Activated naive CD8-positive, alpha-beta T cell treated with anti-CD3 and anti-CD28 coated beads, Interleukin-2, amount 10 ng/mL, durations not matched to agents 7 days and 5 days (primary cell): ENCODE measurements at places on chromosomes 7 and 10.
A peak's percentile ranks its signal among the peaks of the same experiment; 100 is the strongest.

DNA sequence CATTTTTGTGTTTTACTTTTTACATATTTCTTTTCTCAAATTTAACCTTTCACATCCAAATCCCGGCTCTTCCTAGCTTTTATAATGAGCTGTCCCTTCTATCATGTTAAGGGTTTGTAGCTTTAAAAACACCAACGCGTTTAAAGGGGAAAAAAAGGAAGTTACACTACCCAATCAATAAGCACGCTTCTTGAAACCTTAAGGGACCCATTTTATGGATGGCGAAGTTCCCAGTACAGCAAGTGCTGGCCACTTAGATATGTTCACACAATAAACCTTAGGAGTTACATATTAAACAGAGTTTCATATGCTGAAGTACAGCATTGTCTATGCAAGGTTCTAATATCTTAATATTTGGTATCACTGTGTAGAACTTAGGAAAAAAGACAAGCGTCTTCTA lies 1.8 kb downstream of the GNG11 start:
- DNase-seq, result no peak

GRCh38 chr10:131290781-131291180 lies 20.7 kb downstream of the TCERG1L start:
- no peak for DNase-seq

DNA sequence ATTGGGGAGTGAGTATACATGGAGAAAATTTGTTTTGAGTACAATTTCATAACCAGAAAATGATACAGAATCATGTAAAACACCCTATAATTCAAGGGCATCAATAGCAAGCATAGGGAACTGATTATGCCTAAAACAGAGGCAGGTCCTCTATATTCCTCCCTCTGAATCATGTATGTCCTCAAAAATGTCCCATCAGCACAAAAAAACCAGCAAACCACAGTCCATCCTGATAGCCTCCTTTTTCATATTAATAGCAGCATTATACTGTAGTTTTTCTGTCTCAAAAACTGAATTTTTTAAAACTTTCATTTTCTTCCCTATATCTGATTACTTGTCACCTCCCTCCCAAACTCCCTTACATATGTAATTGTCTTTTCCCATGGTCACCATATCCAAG lies 1057.3 kb downstream of the CNTNAP2 start:
- DNase-seq, result no peak

GRCh38 chr7:101121991-101122932 lies 4.6 kb upstream of the SERPINE1 start:
- no peak for DNase-seq

GRCh38 chr10:588246-589165 lies 101.0 kb downstream of the DIP2C start:
- DNase-seq, result no peak

GRCh38 chr10:17831341-17831740 lies 22.2 kb downstream of the MRC1 start:
- no peak for DNase-seq

DNA sequence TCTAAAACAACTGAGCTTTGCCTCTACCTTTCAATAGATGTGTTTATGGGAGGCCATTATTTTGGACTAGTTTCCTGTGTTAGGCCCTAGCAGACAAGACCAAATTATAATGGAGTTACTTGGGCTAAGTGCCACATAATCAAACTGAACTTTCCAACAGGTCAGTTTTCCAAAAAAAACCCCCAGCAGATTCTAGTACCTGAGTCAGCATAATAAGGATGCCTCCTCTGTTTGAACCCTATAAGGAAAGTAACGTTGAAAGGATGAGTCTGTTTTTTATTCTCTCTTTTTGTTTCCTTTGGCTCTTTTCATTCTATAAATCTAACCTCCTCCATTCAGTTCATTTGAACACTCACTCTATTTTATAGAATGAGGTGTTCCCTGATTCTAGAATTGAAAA lies 148.1 kb upstream of the FAM3C start:
- no peak for DNase-seq

DNA sequence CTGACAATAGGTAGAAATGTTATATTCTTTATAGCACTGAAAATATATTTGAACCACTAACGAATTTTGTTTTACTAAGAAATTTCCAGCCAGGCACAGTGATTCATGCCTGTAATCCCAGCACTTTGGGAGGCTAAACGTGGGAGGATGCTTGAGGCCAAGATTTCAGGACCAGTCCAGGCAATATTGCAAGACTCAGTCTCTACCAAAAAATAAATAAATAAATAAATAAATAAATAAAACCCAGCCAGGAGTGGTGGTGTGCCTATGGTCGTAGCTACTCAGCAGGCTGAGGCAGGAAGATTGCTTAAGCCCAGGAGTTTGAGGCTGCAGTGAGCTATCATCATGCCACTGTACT lies 39.8 kb downstream of the PIP4K2A start:
- DNase-seq, result no peak

GRCh38 chr10:86960003-86960862 lies 1.8 kb downstream of the SNCG start:
- DNase-seq, result no peak

GRCh38 chr10:13351340-13351915 lies 3.3 kb upstream of the SEPHS1 start:
- DNase-seq, result peak; percentile 33

GRCh38 chr10:18455086-18455884 lies 196.1 kb downstream of the NSUN6 start:
- DNase-seq, result no peak

GRCh38 chr7:157690833-157691585 lies 354.2 kb downstream of the DNAJB6 start:
- DNase-seq, result peak; percentile 31

- DNase-seq, result no peak
Measured at GRCh38 chr10:100008708-100009282, 952 bp downstream of the DNMBP start.

GRCh38 chr10:131902691-131903090 lies 1.9 kb downstream of the PPP2R2D start:
- DNase-seq, result no peak

DNA sequence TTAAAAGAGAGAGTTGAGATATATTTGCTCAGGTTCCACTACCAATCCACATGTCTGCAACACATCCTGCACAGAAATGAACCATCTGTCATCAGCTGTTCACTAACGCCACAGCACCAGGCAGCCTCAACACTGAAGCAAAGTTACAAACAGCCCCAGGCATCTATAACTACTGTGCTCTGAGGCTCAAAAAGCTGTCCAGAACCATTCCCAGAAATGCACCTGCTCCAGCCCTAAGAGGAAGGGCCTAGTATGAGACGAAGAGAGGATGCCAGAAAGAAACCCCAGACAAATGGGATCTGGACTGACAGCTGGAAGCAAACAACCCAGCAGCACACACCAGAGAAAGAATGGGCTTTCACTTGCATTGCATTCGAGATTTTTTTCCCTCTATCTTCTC lies 159.3 kb downstream of the ELMO1 start:
- DNase-seq, result no peak

DNA sequence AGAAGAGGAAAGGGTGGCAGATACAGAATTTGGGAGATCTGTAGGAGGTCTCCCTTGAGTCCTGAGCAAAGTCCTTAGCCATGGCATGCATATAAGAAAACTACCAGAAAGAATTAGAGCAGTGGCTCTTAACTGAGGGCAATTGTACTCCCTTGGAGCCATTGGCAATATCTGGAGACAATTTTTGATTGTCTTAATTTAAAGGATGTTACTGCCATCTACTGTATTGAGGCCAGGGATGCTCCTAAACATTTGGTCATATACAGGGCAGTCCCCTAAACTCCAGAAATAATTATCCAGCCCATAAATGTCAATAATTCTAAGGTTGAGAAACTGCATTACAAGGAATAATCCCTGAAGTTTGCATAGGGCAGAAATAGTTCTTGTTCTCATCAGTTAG lies 136.4 kb upstream of the ODAD2 start:
- DNase-seq, result no peak

DNA sequence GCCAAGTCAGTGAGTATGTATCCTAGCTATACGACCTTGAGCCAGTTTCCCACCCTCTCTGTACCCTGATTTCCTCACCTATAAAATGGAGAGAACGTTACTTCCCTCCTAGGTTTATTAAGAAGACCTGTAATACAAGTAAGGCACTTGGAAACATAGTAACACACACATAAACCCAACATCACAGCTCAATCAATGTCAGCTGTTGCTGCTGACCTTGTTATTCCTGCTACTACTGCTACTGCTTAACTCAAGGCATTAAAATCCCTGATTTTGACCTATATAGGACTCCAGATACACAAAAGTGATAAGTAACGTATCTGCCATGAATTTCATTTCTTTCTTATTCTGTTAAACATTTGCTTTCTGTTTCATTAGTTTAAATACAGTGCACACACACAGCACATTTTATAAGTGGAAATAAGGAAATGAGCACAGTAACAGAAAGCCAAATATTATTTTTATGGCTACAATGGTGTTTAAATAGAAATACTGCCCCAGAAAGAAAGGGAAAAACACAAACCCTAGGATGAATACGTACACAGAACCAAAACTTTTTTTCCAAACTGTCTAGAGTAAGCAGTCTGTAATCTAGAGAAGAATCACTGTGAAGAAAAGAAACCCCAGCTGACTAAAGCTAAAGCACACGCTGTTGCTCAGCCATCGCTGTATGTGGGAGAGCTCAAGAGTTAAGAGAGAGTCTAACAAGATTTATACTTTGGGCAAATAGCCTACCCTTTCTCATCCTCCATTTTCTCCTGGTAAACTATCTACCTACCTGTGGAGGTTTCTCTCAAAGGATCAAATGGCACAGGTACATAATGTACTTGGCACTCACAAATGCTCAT lies 19.0 kb downstream of the NAPEPLD start:
- DNase-seq, result no peak

GRCh38 chr10:114600057-114600456 lies 58.0 kb downstream of the ABLIM1 start:
- no peak for DNase-seq

- no peak for DNase-seq
Measured at GRCh38 chr7:17130281-17131059, 168.0 kb upstream of the AHR start.

- no peak for DNase-seq
Measured at GRCh38 chr7:50272808-50273207, 31.7 kb upstream of the IKZF1 start.

GRCh38 chr7:97005183-97006054 lies at the start of gene DLX6:
Gene DLX6 (plus strand): TSS chr7:97005553. CDS start chr7:97005978, 425 bp downstream.
- DNase-seq, result peak; percentile 48

GRCh38 chr7:135100856-135101255 lies 47.0 kb upstream of the TMEM140 start:
- no peak for DNase-seq

- DNase-seq, result no peak
Measured at GRCh38 chr10:29107866-29108498, 180.9 kb upstream of the LYZL1 start.

DNA sequence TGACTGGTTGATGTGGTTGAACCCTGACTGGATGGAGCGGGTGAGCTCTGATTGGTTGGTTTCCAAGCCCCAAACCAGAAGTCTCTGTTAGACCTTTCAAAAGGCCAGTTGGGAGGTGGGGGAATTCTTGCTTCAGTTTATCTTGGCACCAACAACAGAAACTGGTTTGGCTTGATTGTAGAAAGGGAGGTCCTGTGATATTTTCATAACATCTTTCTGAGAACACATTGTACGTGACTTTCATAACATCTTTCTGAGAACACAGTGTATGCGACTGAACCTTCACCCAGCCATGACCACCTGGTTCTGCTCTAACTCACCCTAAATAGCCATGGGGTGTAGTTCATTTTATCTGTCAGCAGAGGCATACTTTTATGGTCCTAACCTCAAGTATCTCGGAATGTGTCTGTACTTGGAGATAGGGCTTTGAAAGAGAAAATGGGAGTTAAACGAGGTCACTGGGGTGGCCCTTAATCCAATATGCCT lies 88.3 kb downstream of the GALNT17 start:
- DNase-seq, result no peak

DNA sequence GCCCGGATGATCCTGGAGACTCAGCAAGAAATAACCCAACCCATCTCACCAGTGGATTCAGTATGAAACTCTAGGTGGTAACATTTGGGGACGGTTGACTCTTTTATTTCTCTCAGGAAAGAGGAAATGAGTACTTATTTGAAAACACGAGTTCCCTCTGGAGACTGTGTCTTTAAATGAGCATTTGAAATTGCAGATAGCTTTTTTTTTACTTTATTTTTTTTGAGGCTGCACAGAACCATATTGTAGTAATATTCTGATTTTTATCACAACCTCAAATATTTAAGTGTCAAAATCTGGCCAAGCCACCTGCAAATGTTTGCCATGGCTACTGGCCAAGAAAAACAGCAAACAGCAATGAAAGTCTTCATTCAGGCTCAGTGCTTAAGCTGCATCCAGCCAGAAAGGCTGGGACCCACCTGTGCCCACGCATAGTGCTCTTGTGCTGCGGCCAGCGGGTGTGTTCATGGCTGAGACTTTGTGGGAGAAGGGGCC lies 160.8 kb downstream of the CREB5 start:
- DNase-seq, result no peak

DNA sequence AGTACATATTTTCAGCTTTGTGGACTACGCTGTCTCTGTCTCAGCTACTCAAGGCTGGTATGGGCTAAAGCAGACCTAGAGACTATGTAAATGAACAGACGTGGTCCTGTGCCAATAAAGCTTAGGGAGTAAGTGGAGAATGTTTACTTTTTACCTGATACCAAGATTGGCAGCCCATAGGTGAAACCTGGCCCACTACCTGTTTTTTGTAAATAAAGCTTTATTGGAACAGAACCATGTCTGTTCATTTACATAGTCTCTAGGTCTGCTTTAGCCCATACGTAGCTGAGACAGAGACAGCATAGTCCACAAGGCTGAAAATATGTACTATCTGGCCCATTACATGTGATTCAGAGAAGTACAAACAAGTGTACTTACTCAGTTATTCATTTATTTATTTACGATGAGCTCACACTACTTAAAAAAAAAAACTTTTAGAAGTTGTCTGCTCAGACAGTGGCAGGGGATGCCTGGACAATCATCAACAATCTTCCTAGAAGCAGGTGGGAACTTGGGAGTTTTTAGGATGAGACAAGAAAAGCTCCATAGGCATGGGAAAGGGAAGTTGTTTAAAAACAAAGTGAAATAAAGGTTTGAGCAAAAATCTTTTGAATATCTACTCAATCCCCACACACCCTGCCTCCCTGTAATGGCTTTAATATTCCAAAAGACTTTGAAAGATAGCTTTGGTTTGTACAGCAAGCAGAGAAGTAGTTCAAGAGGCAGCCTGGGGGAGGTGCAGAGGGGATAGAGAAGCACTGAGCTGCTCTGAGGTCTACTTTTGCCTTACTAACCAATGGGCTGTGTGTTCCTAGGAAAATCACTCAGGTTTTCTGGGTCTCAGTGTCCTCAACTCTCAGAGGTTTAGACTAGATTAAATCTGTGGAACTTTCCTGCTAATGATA lies 114.4 kb upstream of the AFAP1L2 start:
- no peak for DNase-seq
